ENCODE measurements at places on chromosomes 16 and 17. TPM values are rescaled to one million over a fixed set of nuclear protein-coding genes. Genes with fewer than 3 reads are reported as not detected.

The CHP2 gene
- not detected for total RNA-seq

The CSHL1 gene
- total RNA-seq = not detected

The ABCA8 gene
- total RNA-seq = 0.57 TPM

The GSG1L gene
- total RNA-seq = not detected

The KRT39 gene
- total RNA-seq = 0.43 TPM

The OTOA gene
- not detected for total RNA-seq

The TBX4 gene
- not detected for total RNA-seq

The KRT31 gene
- total RNA-seq = not detected

The TEX19 gene
- not detected for total RNA-seq

The TUBB3 gene
- total RNA-seq = 360 TPM

The SLC7A5 gene
- 93.4 TPM for total RNA-seq

The HS3ST3A1 gene
- 26.3 TPM for total RNA-seq

The PRKAR1A gene
- total RNA-seq = 323 TPM

The SOST gene
- total RNA-seq = not detected

The CCDC200 gene
- not detected for total RNA-seq

The ADAM11 gene
- total RNA-seq = 0.57 TPM

The KCNH4 gene
- total RNA-seq = not detected

The RFFL gene
- 25.8 TPM for total RNA-seq

The LPCAT2 gene
- 14.4 TPM for total RNA-seq

The HBM gene
- total RNA-seq = not detected

The EVPLL gene
- not detected for total RNA-seq

The ARHGDIG gene
- not detected for total RNA-seq

The PPM1E gene
- total RNA-seq = 0.22 TPM

The SSTR5 gene
- not detected for total RNA-seq

The CTF1 gene
- total RNA-seq = 4.4 TPM

The APOBR gene
- total RNA-seq = not detected

The EME2 gene
- total RNA-seq = 10.3 TPM

The MPG gene
- total RNA-seq = 251 TPM

The CES1 gene
- total RNA-seq = 0.22 TPM

The KCNJ12 gene
- under 0.01 TPM for total RNA-seq

The DOC2B gene
- total RNA-seq = not detected

The ZNF469 gene
- 8.9 TPM for total RNA-seq

The RBFOX1 gene
- total RNA-seq = not detected

The BICDL2 gene
- total RNA-seq = under 0.01 TPM

The KRT32 gene
- not detected for total RNA-seq

The TNFSF13 gene
- total RNA-seq = 0.72 TPM

The STH gene
- not detected for total RNA-seq

The MPP2 gene
- 0.43 TPM for total RNA-seq

The PRMT7 gene
- 47.5 TPM for total RNA-seq

The FAM171A2 gene
- 3.4 TPM for total RNA-seq

The CIAPIN1 gene
- 50.3 TPM for total RNA-seq

The RAB37 gene
- not detected for total RNA-seq

The CASKIN2 gene
- 11.6 TPM for total RNA-seq

Data from placental pericyte (primary cell).